ENCODE measurements at places on chromosomes 2 and 18. TPM values are rescaled to one million over a fixed set of nuclear protein-coding genes. Genes with fewer than 3 reads are reported as not detected.

HRH4 gene
- not detected for total RNA-seq

CCNYL1 gene
- 10.8 TPM for total RNA-seq

KLHL29 gene
- total RNA-seq: 9.9 TPM

RUFY4 gene
- not detected for total RNA-seq

PLB1 gene
- 0.63 TPM for total RNA-seq

DNA sequence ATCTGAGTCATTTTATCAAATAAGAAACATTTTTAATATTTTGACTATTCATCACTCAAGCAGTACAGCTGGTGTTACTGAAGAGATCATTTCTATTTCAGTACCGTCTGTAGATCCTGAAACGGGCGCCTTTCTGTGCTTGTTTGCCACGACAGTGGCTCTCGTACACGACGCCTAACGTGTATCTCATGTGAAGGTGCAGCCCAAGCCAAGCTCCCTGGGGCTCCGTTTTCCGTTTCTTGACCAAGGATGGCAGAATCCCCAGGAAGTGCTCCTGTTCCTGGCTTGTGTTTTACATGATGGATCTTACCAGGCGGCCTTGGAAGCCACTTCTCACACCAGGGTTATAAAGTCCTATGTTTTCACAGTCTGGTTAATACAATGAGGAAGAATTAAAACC lies 320.6 kb downstream of the GBX2 start:
- no peak for DNase-seq

DNA sequence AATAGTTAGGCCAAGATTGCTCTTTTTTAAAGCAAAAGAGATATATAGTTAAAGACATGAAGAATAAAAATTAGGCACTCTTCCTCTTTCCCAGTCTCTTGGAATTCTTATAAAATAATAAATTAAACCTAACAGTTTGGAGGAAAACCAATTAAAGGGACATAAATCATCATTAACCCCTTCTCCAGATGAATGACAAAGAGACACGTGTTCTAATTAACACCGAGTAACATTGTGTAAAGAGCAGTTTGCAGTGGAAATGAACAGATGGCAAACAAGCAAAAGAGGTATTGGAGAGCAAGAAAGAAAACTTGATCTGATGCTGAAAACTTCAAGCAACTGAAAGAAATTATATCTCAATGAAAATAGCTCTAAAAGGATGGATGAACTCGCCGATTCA lies 48.4 kb downstream of the BCL2 start:
- no peak for DNase-seq

GRCh38 chr2:224973112-224974016 lies 68.9 kb downstream of the DOCK10 start:
- no peak for DNase-seq

C2orf15 gene
- not detected for total RNA-seq

VWA3B gene
- total RNA-seq: not detected

DNA sequence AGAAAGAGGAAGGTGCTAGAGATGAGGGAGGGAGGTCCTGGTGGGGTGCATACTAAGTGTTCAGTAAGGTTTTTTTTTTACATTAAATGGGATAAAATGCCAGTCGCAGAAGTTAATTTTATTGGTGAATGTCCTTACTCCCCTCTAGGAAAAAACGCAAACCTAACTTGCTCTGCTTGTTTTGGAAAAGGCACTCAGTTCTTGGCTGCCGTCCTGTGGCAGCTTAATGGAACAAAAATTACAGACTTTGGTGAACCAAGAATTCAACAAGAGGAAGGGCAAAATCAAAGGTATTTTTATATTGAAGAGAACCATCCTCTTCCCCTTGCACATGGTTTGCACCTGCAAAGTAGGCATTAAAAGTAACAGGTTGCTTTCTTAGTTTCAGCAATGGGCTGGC lies 12.7 kb upstream of the IL18R1 start:
- DNase-seq: no peak

GAREM2 gene
- not detected for total RNA-seq

DNA sequence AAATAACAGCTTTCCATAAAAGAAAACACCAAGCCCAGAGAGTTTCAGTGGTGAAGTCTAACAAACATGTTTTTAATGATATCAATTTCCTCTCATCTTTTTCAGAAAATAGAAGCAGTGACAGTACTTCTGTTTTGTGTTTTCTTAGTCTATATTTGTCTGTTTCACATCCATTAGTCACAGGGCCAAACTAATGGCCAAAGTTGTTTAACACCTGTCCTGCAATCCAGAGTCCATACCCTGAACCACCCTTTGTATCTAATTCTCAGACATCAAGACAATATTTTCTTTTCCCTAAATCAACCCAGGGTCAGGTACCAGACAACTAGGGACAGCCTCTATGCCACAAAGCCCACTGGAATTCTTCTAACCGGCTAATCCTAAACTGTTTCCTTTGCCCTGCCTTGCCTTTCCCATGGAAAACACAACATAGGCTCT lies 25.9 kb downstream of the TMSB10 start:
- no peak for DNase-seq
